ENCODE measurements at places on chromosomes 12 and 14.

- no peak for DNase-seq
Measured at GRCh38 chr12:86349196-86349595, 93.0 kb upstream of the MGAT4C start.

DNA sequence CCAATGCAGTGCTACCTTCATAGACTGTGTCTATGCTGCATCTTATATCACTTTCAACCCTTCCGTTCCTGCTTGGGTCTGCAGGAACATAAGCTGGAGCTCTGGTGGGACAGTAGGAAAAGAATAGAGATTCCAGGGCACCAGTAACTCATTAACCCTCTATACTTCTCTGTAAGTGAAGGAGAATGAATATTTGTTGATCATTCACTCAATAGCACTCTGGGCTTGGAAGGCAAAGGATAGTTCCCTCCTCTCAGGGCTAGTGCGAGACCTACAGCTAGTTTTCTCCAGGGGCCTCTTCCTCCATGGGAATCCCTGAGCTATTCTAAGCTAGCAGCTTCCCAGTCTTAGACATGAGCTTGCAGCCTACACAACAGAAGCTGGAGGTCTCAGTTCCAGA lies 84.7 kb downstream of the BMP4 start:
- DNase-seq, result no peak

DNA sequence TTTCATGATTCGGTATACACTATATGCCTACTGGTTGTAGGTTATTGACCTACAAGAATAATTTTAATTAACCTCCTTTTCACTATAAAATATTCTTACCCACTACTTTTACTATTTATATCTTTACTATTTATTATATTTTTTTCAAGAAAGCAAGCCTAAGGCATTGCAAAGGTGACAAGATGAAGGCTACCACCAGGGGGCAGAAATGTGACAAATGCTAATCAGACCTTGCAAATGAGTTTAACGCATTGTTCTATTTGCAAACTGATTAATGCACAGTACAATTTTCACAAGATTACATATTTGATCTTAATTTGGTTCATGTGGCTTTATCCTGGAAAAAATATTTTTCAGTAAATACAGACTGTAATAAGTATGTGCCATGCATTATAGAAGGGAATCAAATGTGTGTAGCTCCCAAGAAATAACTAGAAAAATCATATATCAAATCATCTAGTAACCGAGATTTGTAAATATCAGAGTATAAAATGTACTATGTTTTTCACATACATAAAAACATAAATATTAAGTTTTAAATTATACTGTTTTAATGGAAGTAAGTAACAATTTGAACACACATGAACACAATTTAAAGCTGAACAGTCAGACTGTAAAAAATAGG lies 107.0 kb downstream of the ADAMTS20 start:
- DNase-seq, result no peak

- no peak for DNase-seq
Measured at GRCh38 chr14:61690039-61690438, 5.3 kb upstream of the HIF1A start.

All from activated CD8-positive, alpha-beta memory T cell treated with anti-CD3 and anti-CD28 coated beads for 48 hours (primary cell).